Breast epithelium (tissue), 4 donors: ENCODE measurements at places on chromosomes 4 and X. TPM values are rescaled to one million over a fixed set of nuclear protein-coding genes. Genes with fewer than 3 reads are reported as not detected.

- no peak overlapping the region for H3K27ac ChIP-seq
- no peak for DNase-seq
- H3K4me1 ChIP-seq, result no peaks in the 10 kb centered on the region
- H3K36me3 ChIP-seq, result peaks cover 4% of the 10 kb centered on the region
- no peaks in the 10 kb centered on the region for H3K27me3 ChIP-seq
Observed at GRCh38 chrX:16839852-16840460, 30.2 kb downstream of the RBBP7 start.

NAA11 gene
- total RNA-seq, result not detected

DNA sequence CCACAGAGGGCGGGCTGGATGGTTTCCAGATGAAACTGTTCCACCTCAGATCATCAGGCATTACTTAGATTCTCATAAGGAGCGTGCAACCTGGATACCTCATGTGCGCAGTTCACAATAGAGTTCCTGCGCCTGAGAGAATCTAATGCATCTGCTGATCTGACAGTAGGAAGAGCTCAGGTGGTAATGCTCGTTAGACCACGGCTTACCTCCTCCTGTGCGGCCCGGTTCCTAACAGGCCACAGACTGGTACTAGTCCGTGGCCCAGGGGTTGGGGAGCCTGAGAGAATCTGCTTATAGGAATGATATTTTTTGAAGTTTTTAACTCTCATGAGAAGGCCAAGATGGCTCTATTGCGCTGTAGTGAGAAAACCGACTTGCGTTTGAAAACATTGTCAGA, 5.4 kb downstream of the NCAPG start:
- DNase-seq, result no peak
- no peak overlapping the region for H3K4me3 ChIP-seq
- H3K4me1 ChIP-seq, result no peaks in the 10 kb centered on the region
- no peaks in the 10 kb centered on the region for H3K27me3 ChIP-seq
- no peak overlapping the region for H3K27ac ChIP-seq

UGT2B15 gene
- not detected for total RNA-seq

DNA sequence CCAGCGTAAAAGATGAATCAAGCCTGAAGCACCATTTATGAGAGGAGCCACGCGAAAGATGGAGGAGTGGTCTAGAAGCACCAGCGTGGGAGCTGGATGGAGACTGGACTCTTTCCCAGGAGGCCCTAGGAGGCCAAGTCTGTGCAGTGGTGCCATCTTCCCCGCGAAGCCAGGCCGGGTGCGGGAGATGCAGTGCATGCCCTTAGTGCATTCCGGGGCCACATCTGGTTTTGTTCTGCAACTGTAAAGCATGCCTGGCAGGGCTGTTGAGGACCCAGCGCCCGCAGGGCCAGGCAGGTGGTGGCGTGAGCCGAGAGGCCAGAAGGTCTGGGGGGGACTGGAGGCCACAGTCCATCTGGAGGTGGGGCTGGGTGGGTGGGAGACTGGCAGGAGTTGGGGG, 78.6 kb upstream of the ADRA2C start:
- no peaks in the 10 kb centered on the region for H3K27me3 ChIP-seq
- H3K4me3 ChIP-seq, result no peak overlapping the region
- no peaks in the 10 kb centered on the region for H3K4me1 ChIP-seq
- no peak for DNase-seq
- H3K27ac ChIP-seq, result no peak overlapping the region

- no peak overlapping the region for H3K27ac ChIP-seq
- no peak for DNase-seq
- H3K36me3 ChIP-seq, result no peaks in the 10 kb centered on the region
Observed at GRCh38 chr4:90544532-90545045, 417.4 kb downstream of the CCSER1 start.

CT55 gene
- not detected for total RNA-seq
